BJ (cell line): ENCODE measurements at places on chromosomes 3 and 15.

DNA sequence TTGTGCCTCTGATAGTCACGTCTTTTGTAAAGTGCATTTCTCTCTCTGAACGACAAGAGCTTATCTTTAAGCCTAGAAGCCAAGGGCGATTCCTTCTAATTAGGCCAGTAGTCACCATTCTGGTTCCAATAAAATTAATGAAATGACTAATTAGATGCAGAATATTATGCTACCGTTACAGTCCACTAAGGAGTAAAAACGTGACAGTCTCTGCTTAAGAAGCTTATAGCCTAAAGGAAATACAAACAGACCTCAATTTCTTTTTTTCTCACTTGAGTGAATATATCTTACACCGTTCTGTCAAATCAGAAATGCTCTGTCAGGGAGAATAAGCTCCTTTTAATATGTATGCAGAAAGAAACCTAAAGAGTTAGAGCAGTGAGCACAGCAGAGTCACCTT lies 236.1 kb downstream of the CD47 start:
- DNase-seq = no peak

GRCh38 chr15:101439920-101440319 lies 49.6 kb downstream of the PCSK6 start:
- peak; percentile 63 for DNase-seq

- DNase-seq = no peak
Measured at GRCh38 chr3:197503652-197504051, 52.1 kb downstream of the BDH1 start.

GRCh38 chr3:124318656-124319055 lies 326.7 kb upstream of the ROPN1 start:
- no peak for DNase-seq

GRCh38 chr3:113287111-113287802 lies 75.9 kb downstream of the BOC start:
- peak; percentile 23 for DNase-seq

DNA sequence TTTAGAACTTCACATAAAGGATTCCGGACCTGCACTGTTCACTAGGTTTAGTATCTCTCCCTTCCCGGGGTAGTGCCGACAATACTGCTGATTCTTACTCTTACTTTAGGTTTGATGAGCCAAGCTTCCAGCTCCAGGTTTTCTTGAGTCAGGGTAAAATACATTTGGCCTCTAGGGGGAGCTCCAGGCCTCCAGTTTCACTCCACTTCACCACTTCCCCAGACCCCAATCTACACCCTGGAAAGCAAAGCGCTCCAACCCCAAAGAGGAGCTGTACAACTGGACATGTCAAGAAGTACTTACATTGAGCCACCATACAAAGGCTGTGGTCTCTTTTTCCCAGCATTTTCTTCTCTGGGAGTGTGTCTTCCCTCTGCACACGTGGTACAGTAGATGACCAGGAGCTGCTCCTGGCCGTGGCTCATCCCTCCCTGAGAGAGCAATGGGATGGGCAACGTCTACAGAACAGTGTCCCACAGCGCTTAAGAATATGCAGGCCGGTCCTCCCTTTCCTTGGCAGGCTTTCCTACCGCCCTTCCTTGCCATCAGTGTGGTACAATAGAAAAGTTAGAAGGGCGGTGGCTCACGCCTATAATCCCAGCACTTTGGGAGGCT lies 93.9 kb upstream of the CCDC80 start:
- DNase-seq = no peak
